ENCODE measurements at places on chromosomes 13 and 19.

DNA sequence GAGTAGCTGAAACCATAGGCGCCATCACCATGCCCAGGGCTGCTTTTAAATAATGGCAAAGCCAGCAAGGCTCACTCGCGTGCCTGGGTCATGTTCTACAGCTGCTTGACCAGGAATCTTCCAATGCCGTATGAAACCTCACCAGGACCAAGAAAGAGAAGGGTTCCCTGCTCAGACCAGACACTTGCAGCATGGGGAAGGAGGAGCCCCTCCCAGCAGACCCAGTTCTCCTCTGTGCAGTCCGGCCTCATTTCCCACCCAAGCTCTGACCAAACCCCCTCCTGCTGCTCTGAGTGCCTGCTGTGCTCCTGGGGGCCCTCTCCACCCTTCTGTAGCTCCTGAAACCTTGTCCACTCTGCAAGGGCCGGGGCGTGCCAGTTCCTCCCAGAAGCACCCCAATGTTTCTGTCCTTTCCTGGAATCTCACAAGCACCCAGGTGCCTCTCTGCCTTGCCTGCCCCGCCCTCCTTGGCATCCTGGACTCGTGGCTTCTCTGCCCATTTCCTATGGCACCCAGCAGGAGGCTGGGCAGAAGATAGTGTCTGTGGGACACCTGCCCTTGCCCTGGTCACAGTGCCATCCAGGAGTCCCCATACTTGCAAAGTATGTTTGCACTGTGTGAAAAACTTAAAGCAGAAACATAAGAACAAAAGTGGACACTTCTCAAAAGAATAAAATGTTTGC lies 6.8 kb upstream of the SLC7A9 start:
- no peak for DNase-seq

GRCh38 chr19:2315818-2316353 lies 7.9 kb upstream of the LINGO3 start:
- DNase-seq = no peak

DNA sequence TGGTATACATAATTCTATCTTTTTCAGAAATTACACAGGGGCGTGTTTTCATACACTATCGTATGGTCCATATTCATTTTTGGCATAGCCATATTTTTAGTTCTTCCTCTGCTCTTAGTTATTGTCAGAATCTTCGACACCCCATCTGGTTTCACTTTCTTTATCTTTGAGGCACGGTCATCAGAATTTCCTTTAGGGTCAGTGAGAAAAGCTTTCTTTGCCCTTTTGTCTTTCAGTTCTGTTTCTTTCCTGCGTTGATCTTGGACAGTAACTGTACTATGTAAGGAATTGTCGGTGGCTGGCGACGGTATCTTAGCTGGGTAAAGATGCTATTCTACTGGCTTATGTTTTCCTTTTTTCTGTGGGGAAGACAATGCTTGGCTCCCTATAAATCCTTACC lies 10.6 kb upstream of the KIR2DL4 start:
- DNase-seq = no peak

- DNase-seq = no peak
Measured at GRCh38 chr13:114136576-114136975, 4.2 kb upstream of the RASA3 start.

- no peak for DNase-seq
Measured at GRCh38 chr19:48081106-48081505, 29.5 kb downstream of the PLA2G4C start.
